ENCODE measurements at places on chromosomes 13 and 19. TPM values are rescaled to one million over a fixed set of nuclear protein-coding genes. Genes with fewer than 3 reads are reported as not detected.

DNA sequence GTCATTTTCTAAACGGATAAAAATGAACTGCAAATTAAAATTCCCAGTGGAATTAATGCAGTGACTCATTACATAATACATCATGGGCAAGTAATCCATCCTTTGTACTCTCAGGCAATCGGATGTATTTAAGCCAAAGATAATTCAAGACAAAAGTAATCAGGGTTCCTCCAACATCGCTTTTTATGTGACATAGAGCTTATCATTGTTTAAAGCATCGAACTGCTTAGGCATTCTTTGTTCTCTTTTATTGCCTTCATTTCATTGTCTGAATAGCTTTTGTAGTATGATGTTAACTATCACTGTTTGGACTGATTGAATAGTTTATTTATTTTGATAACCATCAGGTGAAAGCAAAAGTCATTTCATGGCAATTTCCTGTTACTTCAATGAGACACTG lies 209.4 kb downstream of the ITGBL1 start:
- no peak for DNase-seq

GRCh38 chr13:97160421-97160820 lies 61.7 kb upstream of the MBNL2 start:
- DNase-seq: no peak

Gene FAM124A
- total RNA-seq: 18.2 TPM

DNA sequence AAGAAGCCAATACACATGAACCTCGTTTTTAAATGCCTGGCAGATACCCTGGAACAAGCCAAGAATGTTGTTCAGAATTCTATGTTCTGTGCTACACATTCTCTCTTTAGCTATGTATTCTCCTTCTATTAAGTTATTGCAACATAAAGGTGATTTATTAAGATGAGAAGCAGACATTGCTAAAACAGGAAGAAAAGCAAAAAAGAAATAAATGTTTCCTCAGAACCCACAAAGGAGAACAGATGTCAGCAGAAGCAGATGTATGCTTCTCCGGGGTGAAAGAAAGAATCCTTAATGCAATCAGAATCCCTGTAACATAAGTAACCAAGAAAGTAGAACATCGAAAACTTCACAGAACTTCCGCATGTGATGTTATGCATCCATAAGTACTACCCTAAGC lies 302.9 kb downstream of the DCT start:
- DNase-seq: no peak

DNA sequence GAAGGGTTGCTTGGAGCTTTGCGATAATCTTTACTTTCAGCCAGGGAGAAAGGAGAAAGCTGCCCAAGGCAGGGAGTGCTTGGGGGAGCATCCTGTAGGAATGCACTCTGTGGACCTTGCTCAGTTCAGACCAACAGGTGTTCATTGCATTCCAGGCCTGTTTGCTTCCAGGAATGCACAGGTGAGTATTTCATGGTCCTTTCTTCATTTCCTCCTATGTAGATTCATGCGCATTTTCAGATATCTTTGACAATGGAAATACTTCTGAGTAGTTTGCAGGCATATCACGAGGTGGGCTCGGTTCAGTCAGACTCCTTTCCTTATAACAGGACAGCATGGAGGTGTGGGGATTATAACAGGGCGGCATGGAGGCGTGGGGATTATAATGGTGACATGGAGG lies 254.8 kb downstream of the FGF9 start:
- DNase-seq: no peak

Gene RGL3
- 1.2 TPM for total RNA-seq

GRCh38 chr13:110447058-110447511 lies 114.4 kb downstream of the RAB20 start:
- no peak for DNase-seq

- peak; percentile 95 for DNase-seq
These were observed 7.5 kb upstream of the LRFN1 start for GRCh38 chr19:39328046-39328705.

Gene CGB2
- total RNA-seq: not detected

DNA sequence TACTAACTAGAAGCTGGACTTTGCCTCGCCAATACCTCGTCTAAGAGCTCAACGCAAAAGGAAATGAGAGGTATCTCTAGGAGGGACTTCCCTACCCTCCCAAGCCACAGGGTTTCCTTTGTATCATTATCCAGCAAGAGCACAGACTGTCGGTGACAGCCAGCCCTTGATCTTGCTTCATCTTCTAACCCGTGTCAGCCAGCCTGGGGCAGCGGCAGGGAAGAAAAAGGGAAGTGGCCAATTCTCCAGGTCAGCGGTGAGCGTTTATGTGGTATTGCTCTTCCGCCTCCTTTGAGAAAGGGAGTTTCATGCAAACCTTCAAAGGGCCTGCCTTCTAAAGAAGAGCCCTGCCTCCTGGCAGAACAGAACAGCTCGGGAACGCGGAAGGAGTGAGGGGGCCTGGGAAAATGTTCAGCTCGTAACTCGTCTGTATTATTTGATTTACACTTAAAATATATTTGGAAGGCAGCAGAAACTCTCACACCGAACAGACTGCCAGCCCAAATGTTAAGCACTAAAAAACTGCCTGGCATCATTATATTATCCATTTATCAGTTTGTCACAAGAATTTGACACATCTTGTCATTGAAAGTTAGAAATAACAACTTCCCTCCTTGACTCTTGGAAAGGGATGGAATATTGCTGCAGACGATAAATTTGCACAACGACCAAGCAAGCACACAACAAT lies 41.8 kb downstream of the EFNB2 start:
- no peak for DNase-seq

DNA sequence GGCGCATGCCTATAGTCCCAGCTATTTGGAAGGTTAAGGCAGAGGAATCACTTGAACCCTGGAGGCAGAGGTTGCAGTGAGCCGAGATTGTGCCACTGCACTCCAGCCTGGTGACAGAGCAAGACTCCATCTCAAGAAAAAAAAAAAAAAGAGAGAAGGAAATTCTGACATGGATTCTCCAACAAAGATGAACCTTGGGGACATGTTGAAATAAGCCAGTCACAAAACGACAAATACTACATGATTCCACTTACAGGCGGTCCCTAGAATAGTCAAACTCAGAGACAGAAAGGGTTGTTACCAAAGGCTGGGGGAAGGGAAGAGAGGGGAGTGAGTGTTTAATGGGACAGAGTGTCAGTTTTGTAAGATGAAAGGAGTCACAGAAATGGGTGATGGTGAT lies 66.4 kb downstream of the F2RL3 start:
- DNase-seq: no peak

- DNase-seq: no peak
These were observed 182.4 kb upstream of the UFM1 start for GRCh38 chr13:38167164-38167822.

DNA sequence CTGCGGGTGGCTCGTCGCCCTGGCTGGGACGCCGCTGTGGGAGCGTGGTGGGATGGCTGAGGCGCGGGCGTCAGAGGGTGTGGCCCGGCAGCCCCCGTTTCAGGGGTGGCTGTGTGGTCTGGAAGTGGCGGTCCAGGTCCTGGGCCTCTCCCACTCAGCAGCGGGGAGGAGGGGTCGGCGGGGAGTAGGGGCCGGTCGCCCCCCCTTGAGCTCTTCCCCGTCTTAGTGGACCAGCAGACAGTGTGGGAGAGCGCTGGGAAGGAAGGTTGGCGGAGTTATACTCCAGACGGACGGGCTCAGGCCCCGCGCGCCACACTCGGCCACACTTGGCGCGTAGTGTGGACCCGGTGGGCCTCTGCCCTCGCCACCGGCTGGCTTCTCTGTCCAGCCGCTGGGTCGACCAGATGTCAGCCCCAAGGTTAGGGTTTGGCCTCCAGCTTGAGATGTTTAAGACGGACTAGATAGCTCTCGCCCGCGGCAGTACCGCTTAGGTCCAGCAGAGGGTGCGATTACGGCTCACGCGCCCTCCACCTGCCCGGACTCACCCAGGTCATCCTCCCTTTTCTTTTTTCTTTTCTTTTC lies 21.7 kb upstream of the ZNF429 start:
- DNase-seq: no peak

GRCh38 chr19:15115080-15115479 lies 7.9 kb downstream of the SYDE1 start:
- DNase-seq: no peak

GRCh38 chr19:4597278-4597974 lies 37.9 kb upstream of the SEMA6B start:
- DNase-seq: no peak

- DNase-seq: no peak
These were observed 1421.3 kb downstream of the OLFM4 start for GRCh38 chr13:54449922-54450321.

Gene POGLUT2
- 7.5 TPM for total RNA-seq

Gene CLDND2
- total RNA-seq: not detected

DNA sequence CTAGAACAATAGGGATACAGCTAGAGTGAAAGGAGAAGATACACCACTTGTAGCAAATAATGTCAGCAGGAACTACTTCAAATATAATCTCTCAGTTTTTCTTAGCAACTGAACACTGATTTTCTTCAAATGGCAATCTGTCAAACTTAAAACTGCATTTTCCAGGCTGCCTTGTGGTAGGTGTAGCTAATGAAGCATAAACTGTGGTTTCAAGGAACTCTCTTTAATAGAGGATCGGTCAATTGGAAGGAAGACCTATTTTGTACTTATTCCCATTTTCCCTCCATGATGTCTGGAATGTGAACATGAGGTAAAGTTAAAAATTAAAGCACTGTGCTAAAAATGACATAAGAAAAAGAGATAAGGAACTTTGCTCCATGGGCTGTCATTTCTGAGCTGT lies 1261.9 kb downstream of the PCDH17 start:
- DNase-seq: no peak

DNA sequence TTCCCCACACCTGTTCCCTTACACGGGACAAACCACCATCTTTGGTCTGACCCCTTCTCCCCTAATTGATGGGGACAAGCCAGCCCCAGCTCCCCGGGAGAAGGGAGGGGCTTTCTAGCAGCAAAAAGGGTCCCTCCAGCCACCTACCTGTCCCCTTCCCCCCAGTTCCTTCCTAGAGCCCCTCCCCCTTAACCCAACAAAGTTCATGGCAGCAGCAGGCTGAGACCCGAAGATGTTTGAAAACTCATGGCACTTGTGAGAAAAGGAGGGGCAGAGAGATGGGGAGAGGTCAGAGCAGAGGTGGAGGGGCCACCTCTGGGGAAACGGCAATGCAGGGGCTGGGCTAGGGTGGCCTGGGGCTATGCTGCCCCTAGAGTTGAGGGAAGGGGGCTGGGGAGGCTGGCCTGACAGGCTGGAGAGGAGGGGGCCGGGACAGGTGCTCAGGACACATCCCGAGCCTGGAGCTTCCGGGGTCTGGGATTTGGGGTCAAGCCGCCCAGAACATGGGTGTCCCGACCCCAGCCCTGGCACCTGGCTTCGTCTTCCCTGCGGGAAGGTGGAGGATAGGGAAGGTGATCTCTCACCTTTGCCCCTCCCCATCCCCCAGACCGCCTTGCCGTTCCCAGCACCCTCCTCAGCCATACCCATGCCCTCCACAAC lies 12.5 kb upstream of the ASF1B start:
- DNase-seq: no peak

DNA sequence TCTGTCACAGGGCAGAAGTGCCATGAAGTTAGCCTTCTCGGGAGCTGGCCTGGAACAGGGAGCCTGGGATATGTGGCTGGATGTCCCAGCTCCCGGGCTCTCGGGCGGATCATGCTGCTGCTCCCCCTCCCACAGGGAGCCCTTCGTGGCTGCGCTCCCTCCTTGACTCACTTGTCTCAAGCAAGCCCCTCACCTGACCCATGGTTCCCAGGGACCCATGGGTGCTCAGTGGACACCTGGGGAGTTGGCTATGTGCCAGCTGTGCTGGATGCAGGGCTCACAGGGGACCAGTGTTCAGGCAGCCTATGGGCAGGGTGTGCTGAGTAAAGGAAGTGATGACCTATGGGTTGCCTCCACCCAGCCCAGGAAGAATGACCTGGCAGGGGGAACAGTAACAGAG lies 213.1 kb upstream of the SGCG start:
- DNase-seq: peak; percentile 82

GRCh38 chr13:48942131-48942530 lies 33.6 kb upstream of the FNDC3A start:
- no peak for DNase-seq

GRCh38 chr13:37596805-37597204 lies 1.8 kb downstream of the POSTN start:
- no peak for DNase-seq

Gene CYP4F11
- total RNA-seq: not detected

DNA sequence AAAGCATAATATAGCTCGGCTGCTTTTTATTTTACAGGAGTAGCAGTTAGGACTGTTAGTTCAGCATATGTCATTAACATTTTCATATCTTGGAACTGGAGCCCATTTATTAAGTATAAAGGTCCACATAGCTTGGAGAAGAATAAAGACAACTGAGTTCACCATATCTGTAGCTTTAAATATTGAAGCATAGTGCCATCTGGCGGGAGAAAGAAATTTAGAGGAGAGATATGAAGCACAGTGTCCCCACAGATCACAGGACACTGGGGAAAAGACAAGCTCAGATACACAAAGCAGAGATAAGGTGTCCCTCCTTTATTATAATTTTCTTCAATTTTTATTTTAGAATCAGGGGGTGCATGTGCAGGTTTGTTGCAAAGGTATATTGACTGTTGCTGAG lies 104.7 kb upstream of the FREM2 start:
- DNase-seq: no peak

Gene LCP1
- total RNA-seq: 11.9 TPM

Gene ZNF442
- 3.4 TPM for total RNA-seq

DNA sequence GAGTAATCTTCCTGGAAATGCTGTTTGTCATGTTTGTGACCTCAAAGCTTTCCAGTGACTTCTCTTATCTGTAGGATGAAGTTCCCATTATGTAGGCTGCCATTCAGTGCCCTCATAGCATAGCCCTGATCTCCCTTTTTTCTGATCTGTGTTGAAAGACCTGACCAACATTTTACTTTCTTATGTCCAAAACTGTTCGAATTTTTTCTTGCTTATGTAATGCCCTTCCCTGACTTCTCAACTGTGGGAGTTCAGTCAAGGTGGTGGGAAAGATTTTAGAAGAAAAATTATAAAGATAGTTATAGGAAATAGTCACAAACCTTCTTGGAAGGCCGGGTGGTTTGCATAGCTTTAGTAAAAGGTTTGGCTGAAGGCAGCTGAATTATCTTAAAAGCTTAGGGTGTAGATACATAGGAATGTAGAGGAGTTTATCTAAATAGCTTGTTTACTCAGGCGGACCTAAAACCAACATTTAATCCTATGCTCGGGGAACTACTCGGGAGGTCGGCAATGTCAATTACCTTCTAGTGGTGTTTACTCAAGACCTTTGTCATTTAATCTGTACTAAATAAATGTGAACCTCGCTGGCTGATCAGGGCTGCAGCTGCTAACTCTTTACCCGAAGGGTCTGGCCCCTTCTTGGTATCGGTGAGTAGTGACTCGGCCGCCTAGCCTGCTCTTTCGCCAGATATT lies 44.3 kb downstream of the PSG3 start:
- DNase-seq: no peak

Gene COX6B2
- not detected for total RNA-seq

Gene CYP2A6
- total RNA-seq: not detected

All from esophagus muscularis mucosa (tissue), 4 donors.